Activated CD4-positive, alpha-beta T cell treated with anti-CD3 and anti-CD28 coated beads, Interleukin-2, Interleukin-4, amounts not matched to agents 100 ng/mL and 50 ng/mL, durations not matched to agents 16 hours and 8 hours (primary cell): ENCODE measurements at places on chromosomes 1 and 21.

DNA sequence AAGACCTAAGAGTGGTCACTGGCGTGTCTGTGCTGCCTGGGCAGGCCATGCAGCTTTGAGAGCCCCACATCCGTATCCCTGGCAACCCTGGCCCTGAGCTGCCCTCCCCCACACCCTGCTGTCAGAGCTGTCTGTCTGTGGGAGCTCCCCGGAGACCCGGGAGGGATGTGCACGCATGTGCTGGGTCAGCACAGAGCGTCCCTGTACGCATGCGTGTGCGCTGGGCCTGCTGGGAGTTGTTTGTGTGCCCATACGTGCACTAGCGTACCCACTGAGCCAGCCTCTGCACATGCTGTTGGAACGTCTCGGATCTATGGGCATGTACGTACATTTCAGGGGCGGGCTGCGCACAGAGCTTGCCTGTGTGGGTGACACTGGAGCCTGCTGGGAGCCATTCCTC lies 89.3 kb downstream of the EPHB2 start:
- DNase-seq: no peak

- DNase-seq: no peak
These were observed 41.4 kb downstream of the YARS1 start for GRCh38 chr1:32775640-32776337.

DNA sequence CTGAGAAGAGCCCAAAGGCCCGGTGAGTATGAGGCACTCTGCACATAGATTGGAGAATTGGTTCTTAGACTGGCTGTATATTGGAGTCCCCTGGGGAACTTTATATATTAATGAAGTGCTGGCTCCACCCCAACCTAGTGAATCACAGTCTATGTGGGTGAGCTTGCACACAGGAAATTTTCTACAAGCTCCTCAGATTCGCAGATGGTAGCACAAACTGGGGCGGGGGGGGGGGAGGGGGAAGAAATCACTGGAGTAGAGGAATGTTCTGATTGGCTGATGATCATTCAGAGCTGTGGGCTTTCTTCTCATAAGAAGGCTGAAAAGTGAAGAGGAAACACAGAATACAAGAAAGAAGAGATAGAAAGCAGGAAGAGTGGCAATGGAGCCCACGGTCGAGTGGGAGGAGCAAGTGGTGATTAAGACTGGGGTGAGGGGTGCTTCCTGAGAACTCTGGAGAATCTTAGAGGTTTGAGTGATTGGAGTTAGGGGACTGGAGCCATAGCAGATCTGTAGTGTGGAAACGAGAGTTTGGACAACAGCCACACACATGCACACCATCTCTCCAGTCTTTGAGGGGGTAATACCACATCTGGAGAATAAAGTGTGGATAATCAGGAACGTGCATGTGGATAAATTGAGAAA lies 465.9 kb upstream of the DAB1 start:
- no peak for DNase-seq

DNA sequence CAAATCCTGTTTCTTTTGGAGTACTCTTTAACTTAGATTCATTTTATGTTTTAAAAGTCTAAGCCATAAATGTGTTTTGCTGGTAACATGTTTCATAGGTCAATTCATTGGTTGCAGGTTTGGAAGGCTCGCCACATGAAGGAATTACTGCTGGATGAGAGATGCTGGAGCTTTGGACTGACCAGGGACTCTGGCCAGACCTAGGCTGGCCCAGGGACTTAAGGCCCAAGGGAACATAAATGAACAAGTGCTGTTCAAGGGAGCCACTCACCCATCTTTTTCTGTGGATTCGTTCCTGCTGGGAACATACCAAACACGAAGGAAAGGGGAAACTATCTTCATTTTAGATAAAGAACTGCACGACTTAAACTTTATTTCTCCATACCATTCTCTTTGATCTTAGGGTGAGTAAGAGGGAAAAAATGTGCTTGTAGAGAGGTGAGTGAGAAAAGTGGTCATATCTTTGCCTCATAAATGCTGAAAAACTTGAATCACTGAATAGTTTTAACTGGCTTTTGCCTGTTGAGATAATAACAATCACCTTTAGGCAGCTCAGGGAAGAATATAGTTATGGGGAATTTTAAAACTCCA lies 15.3 kb upstream of the SHCBP1L start:
- DNase-seq: no peak

- no peak for DNase-seq
These were observed 484.3 kb downstream of the LMO4 start for GRCh38 chr1:87812871-87813577.

- no peak for DNase-seq
These were observed 183.4 kb downstream of the PLPPR4 start for GRCh38 chr1:99447721-99448120.

DNA sequence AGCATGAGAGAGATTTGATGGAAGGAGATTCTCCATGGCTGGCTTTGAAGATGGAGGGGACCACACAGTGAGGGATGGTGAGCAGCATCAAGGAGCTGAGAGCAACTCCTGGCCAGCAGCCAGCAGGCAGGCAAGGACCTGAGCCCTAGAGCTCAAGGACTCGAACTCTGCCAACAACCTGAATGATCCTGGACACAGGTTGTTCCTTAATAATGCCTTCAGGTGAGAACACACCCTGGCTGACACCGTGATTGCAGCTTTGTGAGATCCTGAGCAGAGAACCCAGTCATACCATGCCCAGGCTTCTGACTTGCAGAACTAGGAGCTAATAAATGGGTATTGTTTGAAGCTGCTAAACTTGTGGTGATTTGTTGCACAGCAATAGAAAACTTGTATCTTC lies 183.1 kb downstream of the LMX1A start:
- no peak for DNase-seq

DNA sequence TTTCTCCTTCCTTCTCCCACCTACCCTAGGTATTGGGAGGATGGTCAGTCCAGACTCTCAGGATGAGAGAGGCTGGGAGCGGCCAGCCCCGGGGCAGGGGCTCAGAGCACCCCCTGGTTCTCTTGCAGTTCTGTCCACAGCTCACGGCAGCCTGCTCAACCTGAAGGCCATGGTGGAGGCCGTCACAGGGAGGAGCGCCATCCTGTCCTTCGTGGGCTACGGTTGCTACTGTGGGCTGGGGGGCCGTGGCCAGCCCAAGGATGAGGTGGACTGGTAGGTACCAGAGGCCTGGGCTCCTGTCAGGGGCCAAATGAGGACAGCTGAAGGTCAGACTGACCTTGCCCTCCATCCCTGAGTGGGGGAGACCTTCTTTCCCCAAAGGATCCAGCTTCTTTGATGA lies 4.2 kb downstream of the PLA2G2F start:
- no peak for DNase-seq

GRCh38 chr21:16642353-16642752 lies 870.5 kb upstream of the CXADR start:
- no peak for DNase-seq

- no peak for DNase-seq
These were observed 115.0 kb downstream of the RERE start for GRCh38 chr1:8702472-8702849.

GRCh38 chr1:1020415-1021009 lies 592 bp downstream of the AGRN start:
- no peak for DNase-seq

GRCh38 chr21:25571726-25572121 lies 35.6 kb downstream of the MRPL39 start:
- DNase-seq: no peak

DNA sequence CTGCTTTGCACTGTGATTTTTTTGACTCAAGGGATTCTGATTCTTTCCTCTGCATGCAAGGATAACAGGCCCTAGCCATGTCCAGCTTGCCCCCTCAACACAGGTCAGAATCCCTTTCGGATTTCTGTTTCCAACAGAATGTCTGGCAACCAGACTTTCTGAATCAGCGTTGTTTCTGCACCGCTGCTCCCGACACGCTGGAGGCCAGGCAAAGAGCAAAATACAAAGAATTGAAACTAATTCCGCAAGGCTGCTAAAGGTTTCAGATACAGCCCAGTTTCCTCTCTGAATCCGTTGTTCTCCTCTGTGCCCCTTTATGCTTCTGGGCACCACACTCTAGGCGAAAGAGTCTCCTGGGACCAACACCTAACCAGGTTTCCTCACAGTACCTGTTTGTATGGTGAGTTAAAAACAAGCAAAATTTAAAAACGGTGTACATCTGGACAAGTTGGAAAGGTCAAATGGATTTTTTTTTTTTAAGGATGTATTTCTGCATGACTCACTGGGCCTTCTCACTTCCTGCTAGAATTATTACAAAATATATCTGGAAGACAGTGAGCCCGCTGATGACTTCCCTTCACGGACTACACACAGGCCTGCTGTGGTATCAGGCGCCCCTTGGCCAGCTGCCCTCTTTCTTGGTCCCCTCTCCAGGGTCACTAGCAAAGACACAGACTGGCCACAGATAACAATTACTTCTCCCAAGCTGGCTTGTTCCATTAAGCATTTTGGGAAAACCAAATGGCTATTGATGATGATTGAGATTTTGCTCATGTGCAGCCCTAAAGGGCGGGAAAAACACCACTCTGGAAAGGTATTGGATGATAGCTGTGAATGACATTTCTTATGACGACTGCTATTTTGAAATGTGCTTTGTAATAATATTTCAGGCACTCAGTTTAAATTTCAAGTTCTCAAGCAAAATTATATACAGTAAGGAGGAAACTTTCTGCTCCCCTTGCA lies 118.3 kb downstream of the TGFB2 start:
- no peak for DNase-seq

- DNase-seq: no peak
These were observed 181.5 kb downstream of the PLPP3 start for GRCh38 chr1:56397811-56398231.

GRCh38 chr1:151539321-151540020 lies 638 bp upstream of the TUFT1 start:
- DNase-seq: peak; percentile 27

- no peak for DNase-seq
These were observed 17.4 kb upstream of the PLEKHA6 start for GRCh38 chr1:204376919-204377799.

- DNase-seq: no peak
These were observed 642.2 kb downstream of the SMYD3 start for GRCh38 chr1:245864872-245865271.

DNA sequence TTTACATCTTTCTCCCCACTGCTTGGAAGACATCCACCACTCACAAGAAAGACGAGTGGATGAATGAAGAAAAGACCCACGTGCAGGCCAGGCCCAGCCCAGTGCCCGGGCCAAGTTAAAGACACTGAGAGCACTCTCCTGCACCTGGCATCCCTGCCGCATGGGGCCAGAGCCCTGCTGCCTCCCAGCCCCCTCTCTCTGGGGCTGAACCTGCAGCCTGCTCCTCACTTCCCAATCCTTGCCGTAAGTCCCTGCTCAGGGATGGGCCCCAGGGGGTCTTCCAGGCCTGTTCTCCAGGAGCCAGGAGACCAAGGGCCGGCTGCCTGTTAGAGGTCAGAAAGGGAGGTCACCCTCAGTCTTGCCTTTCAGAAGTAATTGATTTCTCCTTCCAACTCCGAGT lies 168.5 kb upstream of the ZC3H12A start:
- no peak for DNase-seq

- no peak for DNase-seq
These were observed 58.3 kb upstream of the TBX15 start for GRCh38 chr1:119046429-119046784.

DNA sequence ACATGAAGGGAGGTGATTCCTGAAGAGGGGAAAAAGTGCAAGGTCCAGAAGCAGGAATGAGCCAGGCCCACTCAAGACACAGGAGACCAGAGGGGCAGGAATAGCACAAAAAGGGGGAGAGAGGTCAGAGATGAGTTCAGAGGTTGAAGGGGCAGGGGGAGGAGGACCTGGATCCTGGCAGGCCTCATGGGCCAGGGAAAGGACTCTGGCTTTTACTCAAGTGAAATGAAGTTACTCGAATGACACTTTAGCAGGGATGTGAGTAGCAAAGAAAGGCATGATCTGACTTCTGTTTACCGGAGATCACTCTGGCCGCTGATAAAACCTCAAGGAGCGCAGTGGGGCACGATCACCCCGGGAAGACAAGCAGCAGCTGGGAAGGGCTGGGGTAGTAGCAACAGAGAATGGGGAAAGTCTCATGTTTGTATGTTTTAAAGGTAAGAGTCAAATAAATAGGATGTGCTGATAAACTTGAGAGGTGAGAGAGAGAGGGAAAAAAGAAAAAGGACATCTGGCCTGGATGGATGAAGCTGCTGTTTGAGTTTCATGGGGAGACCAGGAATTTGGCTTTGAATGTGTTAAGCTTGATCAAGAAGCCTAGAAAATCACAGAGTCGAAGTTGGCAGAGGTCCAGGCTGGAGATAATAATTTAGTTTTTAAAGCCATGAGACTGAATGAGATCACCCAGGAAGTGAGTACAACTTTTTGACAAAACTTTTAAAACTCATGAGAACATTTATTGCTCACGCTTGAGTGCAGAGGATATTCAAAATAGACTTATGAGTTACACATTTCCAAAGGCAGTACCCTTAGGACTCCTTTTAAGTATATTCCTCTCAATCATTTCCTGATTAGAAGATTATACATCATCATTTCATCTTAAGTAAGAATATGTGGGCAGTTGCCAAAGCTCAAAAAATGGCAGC lies 156.0 kb downstream of the RERE start:
- peak; percentile 37 for DNase-seq

DNA sequence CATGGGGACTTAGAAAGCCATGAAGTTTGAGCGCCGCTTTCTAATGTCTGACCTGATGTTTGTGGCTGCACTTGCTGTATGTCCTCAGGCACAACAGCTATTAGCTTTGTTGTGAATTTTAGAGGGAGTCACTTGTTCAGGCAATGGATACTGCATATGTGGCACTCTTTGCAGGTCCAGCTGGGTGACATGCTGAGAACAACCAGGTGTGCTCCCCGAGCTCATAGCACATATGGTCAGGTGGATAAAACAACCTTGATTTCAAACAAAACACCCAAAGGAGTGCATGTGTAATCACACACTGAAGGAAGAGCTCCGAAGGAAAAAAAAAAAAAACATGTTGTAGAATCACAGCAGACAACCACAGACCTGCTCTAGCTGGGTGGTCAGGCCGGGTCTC lies 178.6 kb downstream of the BACH1 start:
- no peak for DNase-seq

- DNase-seq: peak; percentile 32
These were observed 2.0 kb downstream of the SRSF4 start for GRCh38 chr1:29179641-29180184.

DNA sequence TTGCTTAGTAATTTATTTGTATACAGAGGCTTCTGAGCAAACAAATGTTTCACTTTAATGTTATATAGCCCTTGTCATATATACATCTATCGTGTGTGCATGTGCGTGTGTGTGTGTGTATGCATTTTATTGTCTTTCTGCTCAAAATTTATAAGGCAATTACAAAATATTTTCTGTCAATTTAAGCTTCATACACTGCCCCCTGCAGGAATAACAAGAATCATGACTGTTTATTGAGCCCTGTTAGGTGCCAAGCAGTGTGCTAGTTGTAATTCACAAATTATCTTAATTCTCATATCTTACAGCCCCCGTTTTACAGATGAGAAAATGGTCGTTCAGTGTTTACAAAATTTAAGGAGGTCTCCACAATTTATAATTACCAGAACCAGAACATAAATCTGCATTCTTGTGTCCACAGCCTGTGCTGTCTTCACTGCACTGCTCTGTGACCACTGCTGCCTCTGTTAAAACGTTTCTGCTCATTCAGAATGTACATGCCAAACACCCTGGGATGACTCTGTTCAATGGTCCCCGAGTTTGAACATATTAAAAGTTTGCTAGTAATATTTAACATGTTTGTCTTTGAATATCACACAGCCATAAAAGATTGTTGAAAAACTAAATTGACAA lies 181.3 kb downstream of the ATP6V1G3 start:
- DNase-seq: peak; percentile 44
